ENCODE measurements at places on chromosomes 2 and 18. TPM values are rescaled to one million over a fixed set of nuclear protein-coding genes. Genes with fewer than 3 reads are reported as not detected.

Gene IL36RN
- polyA plus RNA-seq, result not detected

Gene IKZF2
- 0.04 TPM for polyA plus RNA-seq

Gene ZBTB7C
- polyA plus RNA-seq, result not detected

Gene KLHL30
- not detected for polyA plus RNA-seq

Gene EMILIN1
- polyA plus RNA-seq, result 1.1 TPM

Gene TTLL4
- 24.5 TPM for polyA plus RNA-seq

Gene DOCK10
- 0.08 TPM for polyA plus RNA-seq

Gene TRABD2A
- 0.09 TPM for polyA plus RNA-seq

Gene EGR4
- not detected for polyA plus RNA-seq

Gene SPC25
- polyA plus RNA-seq, result 60.9 TPM

Gene ABCB11
- 0.08 TPM for polyA plus RNA-seq

Gene TTN
- under 0.01 TPM for polyA plus RNA-seq
